Glutamatergic neuron (in vitro differentiated cells): ENCODE measurements at places on chromosomes 7 and 10.

DNA sequence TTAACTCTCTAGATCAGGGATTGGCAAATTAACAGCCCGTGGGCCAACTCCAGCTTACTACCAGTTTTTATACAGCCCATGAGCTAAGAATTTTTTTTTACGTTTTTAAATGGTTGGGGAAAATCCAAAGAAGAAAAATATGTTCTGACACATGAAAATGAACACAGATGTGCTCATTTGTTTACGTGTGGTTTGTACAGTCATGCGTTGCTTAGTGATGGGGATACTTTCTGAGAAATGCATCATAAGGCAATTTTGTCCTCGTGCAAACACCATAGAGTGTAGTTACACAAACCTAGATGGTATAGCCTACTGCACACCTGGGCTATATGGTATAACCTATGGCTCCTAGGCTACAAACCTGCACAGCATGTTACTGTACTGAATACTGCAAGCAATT, 8.3 kb upstream of the SMKR1 start:
- DNase-seq = no peak

- DNase-seq = no peak
These were observed 288.3 kb downstream of the CAMK1D start for GRCh38 chr10:12637649-12638048.

DNA sequence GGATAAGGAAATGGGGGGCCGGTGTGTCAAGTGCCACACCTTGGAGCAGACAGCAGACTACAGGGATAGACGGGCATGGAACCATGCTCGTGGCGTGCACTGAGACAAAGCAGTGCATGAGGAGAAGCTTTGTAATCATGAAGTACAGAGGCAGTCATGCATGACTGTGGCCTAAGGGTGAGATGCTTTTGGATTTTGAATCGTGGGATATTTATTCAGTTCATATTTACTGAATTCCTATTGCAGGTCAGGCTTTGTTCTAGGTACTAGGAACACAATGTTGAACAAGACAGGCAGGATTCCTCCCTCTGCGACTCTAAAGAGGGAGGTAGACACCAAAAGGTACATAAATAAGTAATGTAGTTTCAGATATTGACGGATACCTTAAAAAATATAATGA, 597.6 kb downstream of the PARD3 start:
- DNase-seq = no peak

- no peak for DNase-seq
These were observed 73.9 kb upstream of the PDGFA start for GRCh38 chr7:593324-594115.

DNA sequence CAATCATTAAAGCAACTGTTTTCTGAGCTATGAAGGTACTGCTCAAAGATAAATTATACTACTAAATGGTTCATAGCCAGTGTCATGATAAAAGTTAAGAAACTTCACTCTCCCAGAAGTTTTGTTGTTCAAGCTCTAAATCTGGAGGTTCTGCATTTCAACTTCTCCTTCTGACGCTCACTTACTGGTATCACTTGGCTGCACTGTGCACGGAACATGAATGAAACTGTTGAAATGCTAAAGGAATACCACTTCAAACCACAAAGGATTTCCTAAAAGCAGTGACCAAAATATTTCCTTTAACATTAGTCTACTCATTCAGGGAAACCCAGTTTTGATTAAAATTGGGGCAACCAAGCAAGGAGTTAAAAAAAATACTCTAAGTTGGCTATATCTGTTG, 93.6 kb downstream of the UBE2H start:
- no peak for DNase-seq

- DNase-seq = no peak
These were observed 17.0 kb downstream of the CLIP2 start for GRCh38 chr7:74306004-74306729.

DNA sequence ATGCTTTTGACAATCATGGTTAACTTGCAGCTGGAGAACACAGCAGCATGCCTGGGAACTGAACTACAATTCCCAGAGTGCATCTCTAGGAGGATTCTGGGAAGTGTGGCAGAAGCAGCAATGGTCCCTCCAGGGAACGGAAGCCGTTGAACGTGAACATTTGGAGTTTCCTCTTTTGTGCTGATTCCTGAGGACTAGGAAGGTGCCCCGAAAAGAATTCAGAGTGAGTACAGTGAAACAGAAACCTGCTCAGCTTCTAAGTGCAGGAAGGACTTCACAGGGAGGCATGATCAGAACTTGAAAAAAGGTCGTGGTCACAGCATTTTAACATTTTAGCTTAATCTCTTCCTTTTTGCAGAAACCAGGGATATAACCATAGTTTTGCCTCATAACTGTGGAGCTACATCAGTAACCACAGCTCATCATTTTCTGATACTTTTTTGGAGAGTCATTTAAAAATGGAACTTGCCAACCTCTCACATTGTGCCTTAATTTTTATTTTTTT, at the start of gene NUDT13:
Gene NUDT13, plus strand, starts transcription at position 111 of the 505 bp plus-strand sequence. CDS start 3,911 bp downstream, outside the sequence.
- peak; percentile 57 for DNase-seq

DNA sequence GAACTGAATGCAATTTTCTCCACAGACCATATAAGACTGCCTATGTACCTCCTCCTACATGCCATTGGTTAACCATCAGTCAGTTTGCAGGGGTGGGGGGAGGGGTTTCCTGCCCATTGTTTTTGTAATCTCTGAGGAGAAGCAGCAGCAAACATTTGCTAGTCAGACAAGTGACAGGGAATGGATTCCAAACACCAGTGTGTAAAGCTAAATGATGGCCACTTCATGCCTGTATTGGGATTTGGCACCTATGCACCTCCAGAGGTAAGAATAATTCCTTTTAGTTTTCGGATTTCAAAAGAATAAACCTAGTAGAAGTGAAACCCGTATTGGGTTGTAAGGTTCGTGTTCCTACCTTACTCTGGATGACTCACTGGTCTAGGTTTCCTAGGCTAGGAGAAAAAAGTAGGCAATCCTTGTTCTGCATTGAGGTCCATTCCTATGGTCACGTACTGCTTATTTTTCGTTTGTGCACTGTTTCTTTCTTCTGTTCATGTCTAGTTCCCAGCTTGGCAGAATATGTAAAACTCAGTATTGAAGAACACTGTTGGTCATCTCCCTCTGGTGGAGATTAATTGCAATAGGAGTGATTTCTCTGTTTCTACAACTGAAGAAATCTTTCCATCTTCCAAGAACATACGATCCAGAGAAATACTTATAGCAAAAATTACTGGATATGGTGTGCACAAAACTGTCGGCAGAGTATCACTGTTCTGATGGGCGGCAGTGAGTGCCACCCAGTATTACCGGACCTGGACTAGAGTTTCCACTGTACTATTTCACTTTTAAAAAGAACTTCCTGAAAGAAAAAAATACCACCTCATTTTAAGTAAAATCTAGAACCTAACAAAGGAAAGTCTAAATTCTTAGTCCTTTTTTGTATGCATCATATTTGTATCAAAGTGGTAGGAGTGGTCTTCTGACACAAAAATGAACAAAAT, at the start of gene AKR1C3:
Gene AKR1C3, plus strand, starts transcription at position 150 of the 941 bp plus-strand sequence. Its CDS starts 31 bp downstream, at position 181.
- DNase-seq = no peak

DNA sequence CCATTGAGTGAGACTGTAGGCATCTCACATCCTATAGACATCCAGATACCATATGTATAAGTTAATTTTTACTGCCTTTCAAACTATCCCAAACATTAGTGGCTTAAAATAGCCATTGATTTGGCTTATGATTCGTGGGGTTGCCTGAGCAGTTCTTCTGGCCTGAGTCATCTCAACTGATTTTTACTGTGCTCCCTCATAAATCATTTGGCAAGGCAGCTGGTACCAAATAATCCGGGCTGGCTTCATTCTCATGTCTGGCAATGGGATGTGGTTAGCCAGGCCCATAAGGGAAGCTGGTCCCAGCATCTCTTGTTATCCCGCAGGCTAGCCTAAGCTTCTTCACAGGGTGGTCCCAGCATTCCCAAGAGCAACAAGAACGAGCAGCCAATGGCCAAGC, 6.7 kb upstream of the LRGUK start:
- DNase-seq = no peak

- no peak for DNase-seq
These were observed 169.1 kb upstream of the MEOX2 start for GRCh38 chr7:15855525-15856109.

GRCh38 chr7:111518264-111518663, 44.0 kb downstream of the IMMP2L start:
- no peak for DNase-seq

GRCh38 chr10:59078978-59079377, 97.5 kb upstream of the PHYHIPL start:
- no peak for DNase-seq

GRCh38 chr10:112446055-112446854, 459 bp downstream of the ZDHHC6 start:
- no peak for DNase-seq

GRCh38 chr7:149443523-149443922, 17.3 kb downstream of the ZNF777 start:
- no peak for DNase-seq

DNA sequence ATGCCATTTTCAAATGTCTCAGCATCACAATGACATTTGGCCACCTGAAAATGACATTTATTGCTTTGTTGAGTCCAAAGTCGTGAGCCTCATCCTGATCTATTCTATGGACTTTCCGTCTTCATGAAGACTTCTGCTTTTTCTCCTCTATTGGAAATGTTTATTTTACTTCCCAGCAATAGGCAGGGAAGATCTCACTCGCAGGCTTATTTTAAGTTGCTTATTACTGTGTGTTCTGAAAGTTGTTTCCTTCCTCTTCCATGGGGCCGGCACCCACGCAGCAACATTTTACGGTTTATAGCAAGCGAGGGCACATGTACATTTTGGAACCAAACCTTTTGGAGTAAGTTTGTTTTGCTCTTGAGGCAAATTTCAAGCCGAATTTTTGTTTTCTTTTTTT, 221.0 kb upstream of the KLF6 start:
- DNase-seq = no peak
